H4 (cell line): ENCODE measurements at places on chromosomes 2 and 18. TPM values are rescaled to one million over a fixed set of nuclear protein-coding genes. Genes with fewer than 3 reads are reported as not detected.

The TMEM37 gene
- total RNA-seq: 1.5 and 1.9 TPM in 2 replicates

The SALL3 gene
- 0.08 TPM in 1 of 2 replicates, not detected in the other for total RNA-seq

The TMEM131 gene
- total RNA-seq: 9.7 and 12.3 TPM in 2 replicates

The CYP26B1 gene
- 1.5 and 1.7 TPM in 2 replicates for total RNA-seq

The DNPEP gene
- 79.9 and 87.7 TPM in 2 replicates for total RNA-seq

The EHBP1 gene
- 10.9 and 13.9 TPM in 2 replicates for total RNA-seq

The ARHGEF4 gene
- total RNA-seq: 1.2 and 1.4 TPM in 2 replicates

The ME2 gene
- total RNA-seq: 42.6 and 46.2 TPM in 2 replicates

The OR6B2 gene
- total RNA-seq: not detected in 2 replicates

The KIF3C gene
- total RNA-seq: 3.5 and 3.7 TPM in 2 replicates

The SPP2 gene
- total RNA-seq: not detected in 2 replicates

GRCh38 chr2:193373120-193373519 lies 1178.4 kb upstream of the TMEFF2 start:
- DNase-seq: no peak

DNA sequence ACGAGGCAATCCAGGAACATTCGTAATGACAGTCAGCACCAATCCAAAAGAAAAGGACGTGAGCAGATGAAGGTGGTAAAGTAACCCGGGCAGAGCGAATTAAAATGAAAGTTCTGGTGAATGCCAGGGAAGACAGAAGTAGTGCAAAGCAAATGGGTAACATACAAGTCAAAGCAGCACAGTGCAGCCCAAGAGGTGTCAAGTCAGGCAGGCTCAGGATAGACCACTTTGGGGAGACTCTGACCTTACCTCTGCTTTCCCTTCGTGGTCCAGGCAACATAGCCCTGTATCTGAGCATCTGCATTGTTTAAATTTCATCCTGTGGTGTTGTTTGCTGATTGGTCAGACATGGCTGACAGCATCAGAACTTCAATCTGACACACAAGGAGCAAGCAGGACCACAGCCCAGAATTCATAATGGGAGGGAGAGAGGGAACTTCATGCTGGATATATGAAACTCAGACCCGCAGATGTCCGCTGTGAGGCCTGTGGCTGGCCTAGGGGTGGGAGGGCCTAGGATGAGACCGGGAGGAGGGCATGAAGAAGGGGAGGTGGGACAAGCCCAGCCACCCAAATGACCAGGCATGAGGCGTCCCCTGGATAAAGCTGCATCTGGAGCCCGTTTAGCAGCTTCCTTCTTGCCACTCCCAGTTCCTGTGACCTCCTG lies 285.7 kb downstream of the TCF4 start:
- DNase-seq: no peak

- DNase-seq: peak; percentile 92
Observed at GRCh38 chr18:58541789-58542425, 87.0 kb downstream of the ALPK2 start.

DNA sequence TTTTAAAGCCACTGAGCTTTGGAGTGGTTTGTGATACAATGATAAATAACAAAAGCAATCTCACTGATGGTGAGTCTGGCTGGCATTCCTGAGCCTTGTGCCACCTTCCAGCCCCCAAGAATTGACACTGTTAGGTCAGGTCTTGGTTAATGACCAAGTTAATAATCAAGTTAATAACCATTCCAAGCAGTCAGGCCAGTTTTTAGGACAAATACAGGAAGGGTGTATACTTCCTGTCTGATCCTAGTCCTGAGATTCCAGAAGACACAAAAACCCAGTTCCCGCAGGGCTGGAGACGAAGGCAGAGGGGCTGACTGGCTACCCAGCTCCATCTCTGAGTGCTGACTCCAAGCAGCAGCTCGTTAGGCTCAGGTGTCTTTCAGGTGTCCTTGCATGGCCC lies 74.6 kb upstream of the LAPTM4A start:
- DNase-seq: no peak

- DNase-seq: peak; percentile 81
Observed at GRCh38 chr2:26562811-26563645, 78.1 kb downstream of the CIB4 start.

DNA sequence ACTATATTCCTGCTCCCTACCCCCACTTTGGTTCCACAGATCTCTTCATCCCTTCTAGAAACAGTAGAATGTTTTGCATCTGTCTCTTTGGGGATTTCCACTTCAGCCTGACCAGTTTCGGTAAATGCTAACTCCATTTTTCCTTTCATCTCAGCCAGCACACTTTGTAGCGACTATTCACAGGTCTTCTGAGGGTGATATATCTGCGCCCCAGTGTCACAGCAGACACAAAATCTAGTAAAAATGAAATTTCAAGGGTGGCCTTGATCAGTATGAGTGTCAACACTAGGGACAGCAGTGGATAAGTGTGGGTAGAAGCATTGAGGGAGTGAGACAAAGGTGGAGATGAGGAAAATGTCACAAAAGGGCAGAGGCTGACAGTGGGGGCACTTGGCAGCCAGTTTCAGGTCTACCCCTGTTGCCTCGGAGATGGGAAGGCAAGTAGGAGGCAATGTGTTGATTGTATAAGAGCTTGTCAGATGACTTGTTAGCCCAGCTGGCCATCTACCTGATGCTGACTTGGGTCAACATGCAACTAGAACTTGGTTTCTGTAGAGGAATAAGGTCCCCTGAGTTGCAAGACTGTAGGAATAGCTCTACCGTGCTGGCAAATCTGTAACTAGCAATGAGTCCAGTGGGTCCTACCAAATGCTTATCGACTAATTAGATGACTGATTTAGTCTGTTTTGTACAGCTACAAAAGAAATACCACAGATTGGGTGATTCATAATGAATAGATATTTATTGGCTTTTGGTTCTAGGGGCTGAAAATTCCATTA lies 60.7 kb downstream of the CXCR4 start:
- DNase-seq: no peak

GRCh38 chr18:24802456-24802855 lies 342.0 kb downstream of the HRH4 start:
- no peak for DNase-seq

DNA sequence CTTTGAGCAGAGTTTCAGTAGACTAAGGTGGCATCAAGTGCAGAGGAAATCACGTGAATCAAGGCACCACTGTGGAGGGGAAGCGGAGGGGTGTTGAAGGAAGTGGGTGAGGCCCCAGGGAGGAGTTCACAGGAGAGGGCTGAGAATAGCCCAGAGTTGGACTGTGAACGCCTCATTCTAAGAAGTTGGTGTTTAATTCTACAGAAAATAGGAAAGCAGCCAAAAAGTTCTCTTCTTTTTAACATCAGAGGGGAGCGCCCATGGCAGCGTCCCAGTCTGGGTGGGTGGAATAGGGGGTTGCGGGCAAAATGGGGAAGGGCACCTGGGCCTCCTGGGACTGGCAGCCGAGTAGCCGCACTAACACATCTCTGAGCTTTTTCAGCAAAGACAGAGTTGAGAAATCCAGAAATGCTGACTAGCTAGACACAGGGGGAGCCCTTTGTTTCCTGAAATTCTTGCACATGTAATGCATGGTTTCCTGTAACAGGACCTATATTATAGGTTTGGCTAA lies 97.0 kb downstream of the NEB start:
- DNase-seq: no peak

DNA sequence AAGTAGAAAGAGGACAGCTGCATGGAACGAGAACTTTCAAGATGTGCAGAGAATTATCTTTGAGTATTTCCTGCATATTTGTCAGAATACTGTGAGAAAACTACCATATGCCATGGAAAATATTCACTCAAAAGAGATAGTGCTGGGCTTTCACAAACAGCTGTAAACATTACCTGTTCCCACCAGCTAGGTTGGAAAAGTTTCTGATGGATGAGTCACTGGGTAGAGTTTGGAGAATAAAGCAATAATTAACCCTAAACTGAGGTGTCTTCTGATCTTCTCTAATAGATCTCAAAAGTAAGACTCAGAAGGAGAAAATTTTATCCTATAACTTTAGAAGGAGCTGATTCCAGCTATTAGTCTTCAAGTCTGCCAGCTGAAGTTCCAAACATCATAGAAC lies 3.9 kb upstream of the FSIP2 start:
- DNase-seq: no peak

DNA sequence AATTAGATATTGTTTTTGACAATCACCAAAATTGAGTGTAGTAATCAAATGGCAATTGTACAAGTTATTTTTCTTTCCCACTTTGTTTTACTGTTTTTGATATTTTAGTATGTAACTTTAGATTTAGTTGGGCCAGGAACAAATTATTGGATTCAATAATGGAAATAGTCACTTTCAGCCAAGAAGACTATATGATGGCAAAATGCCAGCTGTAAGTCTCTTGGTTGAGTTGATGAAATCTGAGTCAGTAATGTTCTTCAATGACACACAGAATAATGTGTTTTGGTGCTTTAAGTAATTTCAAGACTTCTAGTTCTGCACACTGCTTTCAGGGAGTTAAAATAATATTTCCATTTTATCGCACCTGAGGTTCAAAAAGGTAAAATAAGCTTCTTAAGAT lies 2022.0 kb upstream of the CELF4 start:
- no peak for DNase-seq

DNA sequence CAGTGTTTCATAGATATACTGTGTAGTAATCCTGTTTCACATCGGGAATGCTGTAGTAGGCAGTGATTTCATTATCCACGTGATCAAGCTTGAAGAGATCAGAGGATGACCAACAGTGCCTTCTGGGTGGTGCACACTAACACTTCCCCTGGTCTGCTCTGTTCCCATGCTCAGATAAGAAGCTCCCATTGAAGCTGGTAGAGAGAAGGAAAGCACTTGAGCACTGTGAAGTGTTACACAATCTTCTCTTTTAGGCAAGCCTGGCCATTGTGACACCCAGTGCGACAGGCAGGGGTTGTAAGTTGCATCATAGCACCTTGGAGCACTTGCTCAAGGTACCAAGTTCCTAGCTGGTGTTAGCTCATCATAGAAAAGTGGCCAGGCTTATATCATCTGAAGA lies 30.6 kb upstream of the GPD2 start:
- peak; percentile 18 for DNase-seq

GRCh38 chr2:16218625-16219024 lies 278.3 kb downstream of the MYCN start:
- no peak for DNase-seq

- DNase-seq: no peak
Observed at GRCh38 chr2:231184319-231184718, 14.1 kb upstream of the ARMC9 start.

GRCh38 chr2:120206022-120206581 lies 17.1 kb downstream of the TMEM185B start:
- DNase-seq: peak; percentile 2

- no peak for DNase-seq
Observed at GRCh38 chr18:7855671-7856070, 288.6 kb downstream of the PTPRM start.

DNA sequence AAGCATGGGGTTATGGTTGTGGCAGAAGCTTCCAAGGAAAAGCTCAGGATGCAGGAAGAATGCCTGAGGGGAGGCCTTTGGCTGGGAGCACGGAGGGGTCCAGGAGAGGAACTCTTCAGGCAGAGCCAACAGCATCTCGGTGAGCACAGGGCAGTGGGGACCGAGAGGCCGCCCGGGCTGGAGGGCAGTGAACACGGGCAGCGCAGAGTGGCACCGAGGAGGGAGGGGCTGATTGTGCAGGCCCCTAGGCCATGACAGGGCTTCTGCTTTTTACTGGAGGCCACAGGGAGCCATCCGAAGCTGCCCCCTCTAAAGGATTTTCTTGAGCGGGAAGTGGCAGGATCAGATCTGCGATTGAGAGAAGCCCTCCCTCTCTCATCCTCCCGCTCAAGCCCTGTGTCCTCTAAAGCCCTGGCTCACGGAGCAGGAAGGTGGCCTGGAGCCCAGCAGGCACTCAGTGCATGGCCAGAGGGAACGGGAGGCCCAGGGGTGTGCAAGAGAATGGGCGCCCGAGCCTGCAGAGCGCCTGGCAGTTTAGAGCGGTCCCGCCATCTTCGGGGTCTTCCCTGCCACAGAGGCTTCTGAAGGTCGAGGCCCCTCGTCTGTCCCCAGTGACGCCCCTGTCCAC lies 110.0 kb upstream of the STON1 start:
- no peak for DNase-seq

DNA sequence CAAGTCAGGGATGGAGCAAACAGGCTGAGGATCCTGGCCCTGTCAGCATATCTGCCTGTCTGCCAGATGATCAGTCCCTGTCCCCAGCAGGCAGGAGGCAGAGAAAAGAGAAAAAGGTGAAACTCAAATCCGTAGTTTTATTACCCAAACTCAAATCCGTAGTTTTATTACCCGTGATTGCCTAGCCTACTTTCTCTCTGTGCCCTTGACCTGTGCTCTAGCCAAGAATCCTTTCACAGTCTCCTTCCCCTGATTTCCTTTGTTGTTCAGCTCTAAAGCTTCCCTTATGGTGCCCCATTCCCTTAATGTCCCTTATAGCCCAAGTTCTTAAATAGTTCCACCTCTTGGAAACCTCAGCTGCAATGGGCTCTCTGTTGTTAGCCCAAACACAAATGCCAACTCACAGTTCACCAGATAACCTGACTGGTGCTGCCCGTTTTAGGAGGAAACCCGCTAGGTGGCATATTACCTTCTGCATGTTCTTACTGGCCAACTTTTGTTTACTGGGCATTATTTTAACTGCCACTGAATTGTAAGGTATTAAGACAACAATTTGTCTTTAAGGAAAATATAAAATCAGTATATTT lies 125.7 kb upstream of the FZD5 start:
- DNase-seq: no peak

- no peak for DNase-seq
Observed at GRCh38 chr2:105113616-105114291, 75.9 kb downstream of the MRPS9 start.

DNA sequence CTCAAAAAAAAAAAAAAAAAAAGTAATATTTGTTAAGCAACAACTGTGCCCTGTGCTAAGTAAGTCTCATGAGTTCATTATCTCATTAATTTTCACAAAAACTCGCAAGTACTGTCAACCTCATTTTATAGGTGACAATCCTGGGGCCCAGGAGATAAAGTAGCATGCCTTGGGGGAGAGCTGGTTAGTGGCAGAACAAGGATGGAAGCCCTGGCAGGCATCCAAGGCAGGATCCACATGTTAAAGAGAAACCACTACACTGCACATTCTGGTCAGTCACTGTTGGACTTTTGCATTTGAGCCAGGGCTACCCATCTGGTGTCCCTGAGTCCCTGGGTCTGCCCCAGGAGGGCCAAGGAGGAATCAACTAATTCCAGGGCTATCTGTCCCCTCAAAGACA lies 54.6 kb downstream of the ZFP36L2 start:
- peak; percentile 39 for DNase-seq

- DNase-seq: no peak
Observed at GRCh38 chr18:57376503-57376902, 24.1 kb downstream of the ST8SIA3 start.

DNA sequence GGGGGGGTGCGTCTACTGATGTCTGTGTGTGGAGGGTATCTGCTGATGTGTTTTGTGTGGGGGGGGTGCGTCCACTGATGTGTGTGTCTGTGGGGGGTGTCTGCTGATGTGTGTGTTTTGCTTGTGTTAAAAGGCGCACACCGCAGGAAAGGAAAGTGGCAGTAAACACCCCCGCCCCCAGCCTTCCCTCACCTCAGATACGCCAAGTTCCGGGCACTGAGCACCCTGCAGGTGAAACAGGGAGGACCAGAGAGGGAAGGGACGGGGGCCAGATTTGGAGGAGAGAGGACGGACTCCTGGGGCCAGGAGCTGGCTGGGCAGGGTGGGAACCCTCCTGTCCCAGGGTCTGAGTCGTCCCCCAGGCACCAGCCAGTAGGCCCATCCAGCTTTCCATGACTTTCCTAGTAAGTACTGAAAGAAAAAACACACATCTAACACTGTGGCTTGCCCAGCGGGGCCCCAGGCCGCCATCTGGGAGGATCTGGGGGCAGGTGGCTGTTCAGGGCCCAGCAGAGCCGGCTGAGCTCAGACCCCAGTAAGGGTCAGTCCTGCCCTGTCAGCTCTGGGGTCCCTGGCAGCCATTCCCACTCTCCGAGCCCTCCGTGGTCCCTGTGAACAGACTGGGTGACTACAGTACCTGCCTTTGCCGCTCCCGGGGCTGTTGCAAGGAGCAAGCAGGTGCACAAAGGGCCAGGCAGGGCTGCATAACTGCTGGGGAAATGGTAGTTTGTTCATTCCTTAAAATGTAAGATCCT lies 126.9 kb downstream of the NFATC1 start:
- DNase-seq: no peak
